ENCODE measurements at places on chromosomes 2 and 18. TPM values are rescaled to one million over a fixed set of nuclear protein-coding genes. Genes with fewer than 3 reads are reported as not detected.

The CPLX4 gene
- total RNA-seq, result not detected

The LRP1B gene
- 0.46 TPM for total RNA-seq

GRCh38 chr2:151827564-151828142, 568 bp downstream of the ARL5A start:
- DNase-seq, result no peak

GRCh38 chr18:62578980-62579511, 56.2 kb downstream of the ZCCHC2 start:
- no peak for DNase-seq

GRCh38 chr2:220090050-220090449, 462.6 kb downstream of the SLC4A3 start:
- DNase-seq, result no peak

DNA sequence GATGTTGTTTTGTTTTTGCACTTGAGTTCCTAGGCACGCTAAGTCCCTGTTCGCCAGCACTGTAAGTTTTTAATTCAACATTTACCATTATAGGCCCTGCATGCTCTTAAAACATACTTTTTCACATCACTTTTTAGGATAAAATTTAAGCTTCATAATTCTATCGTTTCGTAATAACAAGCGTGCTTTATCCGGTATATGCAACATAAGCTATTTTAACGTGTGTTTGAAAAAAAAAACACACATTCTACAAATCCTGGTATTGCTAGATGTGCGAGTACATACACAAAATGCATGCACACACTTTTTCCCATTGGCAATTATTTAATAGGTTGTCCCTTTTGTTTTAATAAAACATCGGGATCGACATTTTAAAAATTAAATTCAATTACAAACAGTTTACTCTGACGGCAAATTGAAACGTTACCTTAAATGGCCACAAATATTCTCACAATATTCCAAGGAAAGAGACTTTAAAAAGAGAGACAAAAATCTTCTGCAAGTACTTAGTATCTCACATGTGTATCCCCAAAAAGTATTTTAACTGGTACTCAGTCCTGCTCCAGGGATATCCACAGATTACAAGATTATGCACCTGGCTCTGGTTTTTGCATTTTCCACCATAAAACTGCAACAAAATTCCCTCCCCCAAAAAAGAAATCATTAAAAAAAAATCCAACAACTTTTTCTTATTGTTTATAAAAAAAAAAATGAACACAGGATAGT, 1.0 kb upstream of the TCF4 start:
- DNase-seq, result no peak

- no peak for DNase-seq
Observed at GRCh38 chr2:20490300-20491181, 43.7 kb downstream of the RHOB start.

GRCh38 chr2:29105375-29105774, 9.8 kb upstream of the CLIP4 start:
- DNase-seq, result no peak

DNA sequence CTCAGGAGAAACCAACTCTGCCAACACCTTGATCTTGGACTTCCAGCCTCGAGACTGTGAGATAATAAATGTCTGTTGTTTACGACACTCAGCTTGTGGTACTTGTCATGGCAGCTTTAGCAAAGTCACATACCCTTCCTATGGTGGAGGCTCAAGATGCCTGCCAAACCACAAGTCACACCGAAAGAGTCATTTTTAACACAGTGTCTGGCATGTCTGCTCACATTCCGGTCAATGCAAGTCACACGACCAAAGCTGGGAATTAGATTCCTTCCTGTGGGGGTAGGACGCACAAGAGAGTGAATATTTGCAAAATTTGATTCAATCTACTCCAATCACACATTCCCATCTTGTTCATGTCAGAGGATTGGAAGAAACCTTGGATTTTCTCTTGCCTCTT, 24.6 kb downstream of the KCNE4 start:
- DNase-seq, result no peak

- no peak for DNase-seq
Observed at GRCh38 chr2:31430439-31431165, 16.1 kb upstream of the XDH start.

DNA sequence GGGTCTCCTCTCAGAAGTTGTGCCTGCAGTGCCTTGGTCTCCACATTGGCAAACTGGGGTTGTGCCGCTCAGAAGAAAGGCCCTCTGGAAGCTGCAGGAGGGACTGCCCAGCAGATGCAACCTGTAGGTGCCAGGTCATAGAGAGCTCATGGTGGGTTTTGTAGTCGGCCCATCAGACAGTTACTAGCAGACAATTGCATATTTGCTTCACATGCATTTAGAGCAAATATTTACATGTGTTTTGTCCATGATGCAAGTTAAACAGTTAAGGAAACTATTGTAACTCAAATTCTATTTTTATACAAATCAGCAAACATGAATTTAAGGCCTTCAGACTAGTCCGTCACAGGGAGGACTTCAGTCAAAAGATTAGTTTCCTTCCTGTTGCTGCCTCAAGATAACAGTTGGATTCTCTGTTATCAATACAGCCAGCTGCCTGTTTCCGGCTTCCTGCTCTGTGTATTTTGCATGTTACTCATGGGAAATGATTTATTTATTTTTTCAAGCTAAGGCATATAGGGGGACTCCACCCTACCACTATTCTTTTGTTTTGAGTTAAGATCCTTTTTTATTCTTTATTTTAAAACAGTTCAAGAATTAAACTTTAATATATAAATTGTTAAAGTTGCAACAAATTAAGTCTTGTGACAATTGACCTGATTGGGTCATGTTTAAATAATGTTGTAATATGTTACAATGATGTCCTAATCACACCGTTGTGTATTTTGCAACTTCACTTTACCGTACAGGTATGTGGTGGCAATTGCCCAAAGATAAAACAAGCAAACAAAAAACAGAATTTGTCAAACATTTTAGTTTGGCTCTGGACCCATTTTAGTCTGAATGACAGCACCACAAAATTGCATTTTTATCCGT, 133.5 kb downstream of the SPTBN1 start:
- DNase-seq, result no peak
